ENCODE measurements at places on chromosomes 7 and 10. TPM values are rescaled to one million over a fixed set of nuclear protein-coding genes. Genes with fewer than 3 reads are reported as not detected.

Gene SLIT1
- total RNA-seq: 0.65 TPM

Gene KCNMA1
- not detected for total RNA-seq

DNA sequence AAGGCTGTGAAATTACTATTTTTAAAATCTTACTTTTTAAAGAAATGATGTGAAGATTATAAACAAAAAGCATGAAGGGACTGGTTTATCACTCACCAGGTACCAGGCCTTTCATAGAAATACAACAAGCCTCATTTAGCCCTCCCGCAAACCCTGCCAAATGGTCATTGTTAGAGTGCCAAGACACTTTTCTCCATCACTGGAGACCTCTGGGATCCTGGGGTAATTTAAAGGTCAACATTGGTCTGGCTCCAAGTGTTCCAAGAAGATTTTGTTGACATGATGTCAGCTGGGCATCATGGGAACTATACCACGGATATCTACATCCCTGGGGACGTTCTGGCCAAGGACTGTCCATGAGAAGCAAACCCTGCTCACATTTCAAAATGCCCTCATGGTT, 138.0 kb upstream of the FRMD4A start:
- DNase-seq: no peak

DNA sequence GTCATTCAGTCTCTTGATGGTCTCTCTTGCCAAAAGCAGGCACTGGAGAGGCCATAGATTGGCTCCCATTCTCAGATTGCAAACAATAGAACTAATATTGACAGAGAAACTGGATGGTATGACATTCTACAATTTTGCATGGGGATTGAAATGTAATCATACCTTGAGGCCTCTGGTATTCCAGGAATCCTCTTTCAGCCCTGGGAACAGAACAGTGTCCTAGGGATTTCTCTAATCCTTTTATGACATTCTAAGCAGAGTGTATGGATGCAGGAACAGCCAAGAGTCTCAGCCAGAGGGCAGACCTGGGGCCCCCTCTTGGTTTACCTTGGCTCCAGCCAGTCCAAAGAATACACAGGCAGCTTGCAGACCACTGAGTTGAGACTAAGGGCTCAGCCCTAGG, 206.4 kb downstream of the KCNMA1 start:
- DNase-seq: no peak

DNA sequence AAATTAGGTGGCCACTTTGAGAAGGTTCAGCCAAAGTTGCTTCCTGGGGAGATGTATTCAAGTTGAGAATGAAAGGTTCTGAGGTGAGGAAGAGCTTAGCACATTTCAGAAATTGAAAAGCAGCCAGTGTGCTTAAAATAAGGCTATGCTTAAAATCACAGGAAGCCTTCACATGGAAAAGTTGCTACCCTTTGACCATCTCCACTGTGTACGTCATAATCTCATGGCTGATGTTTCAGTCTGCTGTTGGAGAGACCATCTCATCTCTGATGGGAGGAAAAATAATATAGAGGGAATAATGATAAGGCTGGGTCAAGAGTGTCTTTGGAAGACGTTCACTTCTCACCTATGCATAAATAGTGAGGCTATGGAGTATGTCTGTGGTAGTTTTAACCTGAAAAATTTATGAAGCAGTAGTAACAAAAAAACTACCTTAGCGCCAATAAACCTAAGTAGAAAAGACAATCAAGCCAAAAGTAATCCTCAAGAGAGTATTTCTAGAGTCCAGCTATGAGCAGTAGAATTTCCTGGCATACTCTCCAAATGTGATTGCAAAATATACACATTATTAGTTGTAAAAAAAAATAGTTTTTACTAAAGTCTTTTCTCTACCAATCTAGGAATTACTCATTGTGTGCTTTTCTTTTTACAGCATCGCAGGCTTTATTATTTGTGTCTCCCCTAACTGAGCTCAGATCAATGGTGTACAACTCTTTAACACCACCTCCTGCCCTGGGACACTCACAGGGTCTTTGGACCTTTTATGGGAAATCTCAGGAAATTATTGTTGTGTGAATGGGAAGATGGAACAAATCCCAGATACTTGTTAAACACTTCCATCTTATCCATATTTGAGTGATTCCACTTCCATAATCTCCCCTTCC, 435.2 kb upstream of the LRGUK start:
- no peak for DNase-seq

Measured in naive thymus-derived CD4-positive, alpha-beta T cell (primary cell).